ENCODE measurements at places on chromosomes 16 and 17. TPM values are rescaled to one million over a fixed set of nuclear protein-coding genes. Genes with fewer than 3 reads are reported as not detected.
A peak's percentile ranks its signal among the peaks of the same experiment; 100 is the strongest.

The KRT14 gene
- total RNA-seq, result not detected

The FBXW10 gene
- 0.09 TPM for total RNA-seq

The ALOX12B gene
- 1.3 TPM for total RNA-seq

The PSMB3 gene
- 323 TPM for total RNA-seq

The NAGS gene
- total RNA-seq, result 0.60 TPM

The ANKRD40CL gene
- not detected for total RNA-seq

The KRTAP9-8 gene
- not detected for total RNA-seq

The TBX2 gene
- total RNA-seq, result 0.13 TPM

The RNF222 gene
- total RNA-seq, result not detected

The OR2C1 gene
- total RNA-seq, result not detected

DNA sequence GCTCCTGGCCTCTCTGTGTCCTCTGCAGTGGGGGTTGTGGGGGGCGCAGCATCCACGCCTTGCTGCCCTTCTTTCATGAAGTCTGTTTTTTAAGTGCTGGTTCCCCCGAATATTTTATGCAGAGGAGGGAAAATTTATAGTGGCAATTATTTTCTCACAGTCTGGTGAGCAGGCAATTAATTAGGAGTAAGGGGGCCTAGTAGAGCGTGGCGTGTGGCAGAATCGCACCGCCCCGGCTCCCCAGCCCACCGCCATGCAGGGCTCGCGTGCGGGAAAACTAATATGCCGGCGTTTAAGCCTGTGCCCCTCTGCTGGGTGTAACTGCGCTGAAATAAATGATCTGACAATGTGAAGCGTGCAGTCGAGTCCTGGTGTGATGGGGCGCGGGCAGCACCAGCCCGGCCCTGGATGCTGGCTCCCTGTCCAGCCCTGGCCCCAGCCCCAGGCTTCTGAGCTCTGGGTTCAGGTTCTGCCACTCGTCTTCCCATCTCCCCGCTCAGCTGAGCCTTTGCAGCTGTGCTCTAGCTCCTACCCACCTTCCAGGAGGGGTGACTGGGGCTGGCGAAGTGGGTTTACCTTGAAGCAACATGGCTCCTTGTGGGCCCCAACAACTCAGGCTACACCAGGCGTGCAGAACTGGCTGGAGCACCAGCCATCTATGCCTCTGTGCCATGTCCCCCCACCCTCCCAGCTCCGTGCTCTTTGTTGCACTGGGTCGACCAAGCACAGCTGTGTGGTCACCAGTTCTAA, 13.8 kb downstream of the ENGASE start:
- H3K36me3 ChIP-seq, result no peaks in the 10 kb centered on the region
- no peaks in the 10 kb centered on the region for H3K27me3 ChIP-seq
- no peak overlapping the region for H3K27ac ChIP-seq
- H3K4me3 ChIP-seq, result no peak overlapping the region
- no peak for DNase-seq

DNA sequence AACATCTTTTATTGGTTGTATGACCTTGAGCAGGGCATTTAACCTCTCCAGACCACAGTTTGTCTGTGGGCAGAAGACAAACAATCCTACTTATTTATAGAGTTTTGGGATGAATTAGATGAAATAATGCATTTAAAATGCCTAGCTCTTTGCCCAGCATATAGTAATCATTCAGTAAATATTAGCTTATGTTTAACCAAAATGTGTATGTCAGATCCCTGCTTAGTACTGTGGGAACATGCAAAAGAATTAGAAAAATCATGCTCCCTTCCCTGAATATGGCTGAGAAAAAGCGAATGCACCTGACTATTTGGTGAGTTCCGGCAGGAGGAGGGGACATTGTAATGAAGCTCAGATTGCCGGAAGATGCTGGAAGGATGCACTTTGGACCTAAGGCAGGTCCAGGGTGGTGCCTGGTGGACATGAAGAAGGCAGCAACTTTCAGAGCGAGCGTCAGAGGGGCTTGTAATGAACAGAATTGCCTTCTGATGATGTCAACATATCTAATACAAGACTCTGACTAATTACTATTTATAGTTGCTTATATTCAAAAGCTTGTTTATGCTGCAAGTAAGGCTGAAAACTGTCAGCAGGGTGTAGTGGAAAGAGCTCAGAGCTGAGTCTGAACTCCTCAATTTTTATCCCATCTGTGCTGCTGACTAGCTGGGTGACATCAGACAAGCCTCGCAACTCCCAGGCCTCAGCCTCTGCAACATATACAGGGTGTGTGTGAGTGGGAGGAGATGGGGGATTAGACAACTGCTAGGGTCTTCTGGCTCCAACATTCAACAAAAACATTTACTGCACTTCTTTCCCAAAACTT, 221.2 kb downstream of the PRKCA start:
- peaks cover 4% of the 10 kb centered on the region for H3K36me3 ChIP-seq
- no peak overlapping the region for H3K4me3 ChIP-seq
- peaks cover 7% of the 10 kb centered on the region for H3K4me1 ChIP-seq
- H3K27me3 ChIP-seq, result no peaks in the 10 kb centered on the region

DNA sequence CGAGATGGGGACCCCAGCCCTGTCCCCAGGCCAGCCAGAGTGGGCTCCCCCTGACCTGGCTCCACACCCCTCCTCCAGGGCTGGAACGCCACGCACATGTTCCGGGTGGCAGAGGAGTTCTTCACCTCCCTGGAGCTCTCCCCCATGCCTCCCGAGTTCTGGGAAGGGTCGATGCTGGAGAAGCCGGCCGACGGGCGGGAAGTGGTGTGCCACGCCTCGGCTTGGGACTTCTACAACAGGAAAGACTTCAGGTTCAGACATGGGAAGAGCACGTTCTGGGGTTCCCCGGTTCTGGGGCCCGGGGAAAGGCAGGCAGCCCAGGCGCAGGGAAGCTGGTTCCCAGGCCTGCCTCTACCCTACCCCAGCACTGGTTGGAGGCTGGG, 4.6 kb downstream of the ACE start:
- H3K27ac ChIP-seq, result no peak overlapping the region
- no peaks in the 10 kb centered on the region for H3K36me3 ChIP-seq
- peaks cover 14% of the 10 kb centered on the region for H3K4me1 ChIP-seq
- H3K4me3 ChIP-seq, result no peak overlapping the region
- peaks cover 7% of the 10 kb centered on the region for H3K27me3 ChIP-seq

- H3K27me3 ChIP-seq, result no peaks in the 10 kb centered on the region
- no peak overlapping the region for H3K27ac ChIP-seq
- H3K36me3 ChIP-seq, result peaks cover 42% of the 10 kb centered on the region
- H3K4me3 ChIP-seq, result no peak overlapping the region
- peaks cover 35% of the 10 kb centered on the region for H3K4me1 ChIP-seq
Observed at GRCh38 chr17:75846692-75847613, 2.7 kb upstream of the UNC13D start.

DNA sequence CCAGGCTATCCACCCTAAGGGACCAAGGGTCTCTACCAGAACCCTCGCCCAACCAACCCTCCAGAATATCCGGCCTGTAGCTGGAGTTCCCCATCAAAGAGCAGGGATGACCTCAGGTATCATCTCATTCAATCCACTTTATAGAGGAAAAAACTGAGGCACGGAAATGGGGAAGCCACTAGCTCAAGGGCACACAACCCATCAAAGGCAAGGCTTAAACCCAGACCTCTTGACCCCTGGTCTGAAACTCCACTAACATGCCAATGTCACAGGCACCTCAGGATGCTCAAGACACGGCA, 1.6 kb downstream of the TBC1D10B start:
- H3K27me3 ChIP-seq, result no peaks in the 10 kb centered on the region
- peaks cover 35% of the 10 kb centered on the region for H3K4me1 ChIP-seq
- peaks cover 7% of the 10 kb centered on the region for H3K36me3 ChIP-seq
- H3K4me3 ChIP-seq, result peak overlapping the region; percentile 88
- H3K27ac ChIP-seq, result peak overlapping the region; percentile 62

DNA sequence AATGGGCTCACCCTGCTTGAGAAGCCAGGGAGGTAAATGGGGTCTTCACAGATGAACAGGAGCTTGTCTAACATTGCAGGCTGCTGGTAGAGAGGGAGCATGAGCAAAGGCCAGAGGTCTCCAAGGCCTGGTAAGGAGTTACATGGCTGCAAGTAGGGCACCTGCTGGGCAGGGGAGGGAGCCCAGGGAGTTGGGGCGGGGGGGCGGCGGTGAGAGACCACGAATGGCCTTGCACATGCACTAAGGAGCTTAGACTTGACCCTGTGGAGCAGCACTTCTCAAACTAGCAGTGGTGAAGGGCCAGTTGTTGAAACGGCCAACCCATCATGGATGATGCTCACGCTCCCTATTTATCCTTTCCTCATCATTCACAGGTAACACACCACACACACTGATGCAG, 38.4 kb downstream of the ERN1 start:
- no peak overlapping the region for H3K27ac ChIP-seq
- no peaks in the 10 kb centered on the region for H3K36me3 ChIP-seq
- H3K4me3 ChIP-seq, result no peak overlapping the region
- peaks cover 42% of the 10 kb centered on the region for H3K4me1 ChIP-seq

DNA sequence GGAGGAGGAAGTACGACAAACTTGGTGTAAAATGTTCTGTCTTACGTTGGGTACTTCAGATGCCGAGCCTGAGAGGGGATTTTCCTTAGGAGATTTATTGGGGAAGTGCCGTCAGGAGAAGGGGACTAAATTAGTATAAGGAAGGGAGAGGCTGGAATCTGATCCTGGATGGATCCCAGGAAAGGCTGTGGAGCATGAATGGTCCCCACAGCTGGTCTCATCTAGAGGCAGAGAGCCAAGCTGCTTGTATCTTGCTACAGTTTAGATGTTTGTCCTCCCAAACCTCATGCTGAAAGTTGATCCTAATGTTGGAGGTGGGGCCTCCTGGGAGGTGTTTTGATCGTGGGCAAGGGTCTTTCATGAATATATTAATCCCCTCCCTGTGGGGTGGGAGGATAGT, 798.4 kb upstream of the EEF2KMT start:
- H3K4me3 ChIP-seq, result no peak overlapping the region
- H3K27me3 ChIP-seq, result no peaks in the 10 kb centered on the region
- no peaks in the 10 kb centered on the region for H3K36me3 ChIP-seq
- no peaks in the 10 kb centered on the region for H3K4me1 ChIP-seq
- DNase-seq, result no peak

DNA sequence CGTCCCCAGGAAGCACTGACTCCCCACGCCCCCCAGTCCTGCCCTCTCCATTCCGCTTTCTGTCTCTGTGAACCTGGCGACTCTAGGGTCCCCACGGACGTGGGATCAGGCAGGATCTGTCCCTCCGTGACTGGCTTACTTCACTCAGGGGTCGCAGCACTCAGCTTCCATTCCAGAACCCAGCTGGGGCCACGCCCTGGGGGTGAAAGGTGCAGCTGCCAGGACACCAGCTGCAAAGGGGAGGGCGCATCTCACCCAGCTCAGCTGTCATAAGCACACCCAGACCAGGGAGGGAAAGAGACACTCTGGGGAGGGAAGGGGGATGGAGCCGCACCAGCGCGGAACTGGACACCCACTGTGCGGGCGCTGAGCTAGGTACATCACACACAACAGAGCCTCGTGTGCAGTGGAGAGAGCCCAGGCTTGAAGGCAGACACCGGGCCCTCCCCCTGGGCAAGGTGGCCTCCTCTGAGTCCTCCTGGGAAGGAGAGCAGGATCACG, 18.5 kb upstream of the HEXD start:
- H3K27me3 ChIP-seq, result no peaks in the 10 kb centered on the region
- no peak overlapping the region for H3K27ac ChIP-seq

- H3K27me3 ChIP-seq, result no peaks in the 10 kb centered on the region
- H3K4me1 ChIP-seq, result no peaks in the 10 kb centered on the region
Observed at GRCh38 chr16:89192956-89193575, 7.3 kb downstream of the SLC22A31 start.

GRCh38 chr16:70681382-70682238, 4.2 kb downstream of the MTSS2 start:
- no peaks in the 10 kb centered on the region for H3K36me3 ChIP-seq
- H3K27ac ChIP-seq, result no peak overlapping the region
- no peaks in the 10 kb centered on the region for H3K4me1 ChIP-seq
- DNase-seq, result no peak
- H3K4me3 ChIP-seq, result no peak overlapping the region

- H3K36me3 ChIP-seq, result no peaks in the 10 kb centered on the region
- peaks cover 29% of the 10 kb centered on the region for H3K4me1 ChIP-seq
- H3K27ac ChIP-seq, result no peak overlapping the region
- H3K27me3 ChIP-seq, result no peaks in the 10 kb centered on the region
Observed at GRCh38 chr17:48246612-48247011, 139.0 kb downstream of the SNX11 start.

DNA sequence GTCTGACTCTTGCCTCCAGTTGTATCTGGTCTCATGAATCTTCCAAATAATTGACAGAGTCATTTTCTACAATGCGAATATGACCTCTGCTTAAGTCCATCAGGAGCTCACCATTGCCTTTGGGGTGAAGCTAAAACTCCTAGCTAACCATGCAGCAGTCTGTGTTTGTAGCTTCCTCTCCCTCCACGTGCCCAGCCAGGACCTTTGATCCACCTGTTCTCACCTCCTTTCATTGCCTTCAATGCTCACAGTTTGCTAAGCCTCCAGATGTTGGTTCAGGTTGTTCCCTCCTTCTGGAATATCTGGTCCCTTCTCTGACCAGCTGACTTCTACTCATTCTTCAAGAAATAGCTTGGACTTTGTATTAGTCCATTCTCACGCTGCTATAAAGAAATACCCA, 23.0 kb downstream of the BMERB1 start:
- H3K27ac ChIP-seq, result no peak overlapping the region
- H3K4me3 ChIP-seq, result no peak overlapping the region
- no peaks in the 10 kb centered on the region for H3K4me1 ChIP-seq
- no peaks in the 10 kb centered on the region for H3K36me3 ChIP-seq
- H3K27me3 ChIP-seq, result no peaks in the 10 kb centered on the region

DNA sequence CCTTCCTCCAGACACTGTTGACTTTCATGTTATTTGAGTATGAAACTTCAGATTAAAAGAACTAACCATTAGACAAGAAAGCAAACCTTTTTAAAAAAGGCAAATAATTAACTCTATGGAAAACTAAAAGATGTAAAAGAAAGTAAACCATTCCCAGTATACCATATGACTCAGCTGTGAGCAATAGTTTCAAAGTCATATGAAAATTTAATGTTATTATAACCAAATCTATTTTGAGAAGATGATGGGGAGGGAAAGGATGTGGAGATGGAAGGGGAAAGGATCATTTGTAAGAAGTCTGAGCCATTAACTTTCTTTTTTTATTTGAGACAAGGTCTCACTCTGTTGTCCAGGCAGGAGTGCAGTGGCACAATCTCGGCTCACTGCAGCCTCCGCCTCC, 131.8 kb downstream of the IRX5 start:
- no peaks in the 10 kb centered on the region for H3K36me3 ChIP-seq
- DNase-seq, result no peak
- H3K4me1 ChIP-seq, result no peaks in the 10 kb centered on the region
- H3K27me3 ChIP-seq, result no peaks in the 10 kb centered on the region

DNA sequence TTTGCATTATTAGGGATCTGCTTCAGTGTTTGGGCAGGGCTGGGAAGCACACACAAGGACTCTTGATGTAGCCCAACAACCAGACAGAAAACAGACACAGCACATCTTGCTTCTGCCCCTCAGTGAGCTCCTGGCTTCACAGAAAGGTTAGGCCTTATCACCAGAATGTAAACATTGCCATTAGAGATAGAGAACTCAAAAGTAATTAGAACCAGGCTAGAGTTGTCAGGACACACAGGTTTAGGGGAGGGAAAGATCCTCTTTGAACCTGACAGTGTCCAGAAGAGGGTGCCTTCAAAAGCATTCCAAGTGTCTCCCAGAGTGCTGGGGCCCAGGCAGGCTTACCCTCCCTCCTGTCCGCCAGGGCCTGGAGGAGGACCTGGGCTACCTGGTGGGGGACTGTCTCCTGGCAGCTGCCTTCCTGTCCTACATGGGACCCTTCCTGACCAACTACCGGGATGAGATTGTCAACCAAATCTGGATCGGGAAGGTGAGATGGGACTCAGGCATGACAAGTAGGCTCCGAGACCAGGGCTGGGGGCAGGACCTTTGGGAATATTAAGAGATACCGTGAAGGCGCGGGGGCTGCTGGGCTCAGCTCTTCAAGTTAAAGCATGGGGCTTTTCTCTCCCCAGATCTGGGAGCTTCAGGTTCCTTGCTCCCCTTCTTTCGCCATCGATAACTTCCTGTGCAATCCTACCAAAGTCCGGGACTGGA, 16.9 kb upstream of the KDM6B start:
- no peaks in the 10 kb centered on the region for H3K27me3 ChIP-seq
- H3K4me1 ChIP-seq, result no peaks in the 10 kb centered on the region
- H3K27ac ChIP-seq, result no peak overlapping the region
- H3K36me3 ChIP-seq, result no peaks in the 10 kb centered on the region
- no peak for DNase-seq
- H3K4me3 ChIP-seq, result no peak overlapping the region

All from CD8-positive, alpha-beta memory T cell (primary cell).